Activated naive CD8-positive, alpha-beta T cell treated with anti-CD3 and anti-CD28 coated beads, Interleukin-2, amount 50 U/mL, for 24 hours (primary cell): ENCODE measurements at places on chromosomes 5 and 9.

DNA sequence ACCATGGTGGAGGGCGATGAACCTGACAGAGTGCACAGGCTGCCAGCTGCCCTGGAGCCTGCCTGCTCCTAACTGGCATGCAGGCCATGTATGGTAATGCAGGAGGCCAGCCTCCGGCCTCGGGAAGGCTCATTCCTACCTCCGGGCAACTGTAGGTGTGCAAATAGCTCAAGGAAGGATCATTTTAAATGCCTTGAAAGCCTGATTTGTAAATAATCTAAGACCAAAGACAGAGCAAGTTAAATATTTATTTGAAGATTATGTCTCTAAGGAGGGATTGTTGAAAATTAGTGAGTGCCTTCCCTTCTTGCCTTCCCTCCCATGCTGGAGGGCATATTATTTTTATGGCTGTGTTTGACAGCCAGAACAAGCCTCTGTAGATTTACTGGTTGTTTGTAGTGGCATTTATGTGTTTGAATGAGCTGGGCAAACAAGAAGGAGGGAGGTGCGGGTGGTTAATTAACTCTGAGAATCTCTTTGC is 285.7 kb upstream of the TUT7 start:
- no peak for DNase-seq
- H3K27ac ChIP-seq: no peak overlapping the region
- H3K27me3 ChIP-seq: peaks cover 14% of the 10 kb centered on the region

- peaks cover 3% of the 10 kb centered on the region for H3K27me3 ChIP-seq
- peaks cover 20% of the 10 kb centered on the region for H3K4me1 ChIP-seq
- peak overlapping the region; percentile 67 for H3K27ac ChIP-seq
- peak overlapping the region; percentile 80 for H3K4me3 ChIP-seq
- peaks cover 10% of the 10 kb centered on the region for H3K36me3 ChIP-seq
These were observed 757 bp downstream of the ZBED3 start for GRCh38 chr5:77086368-77086688.

GRCh38 chr5:7015586-7016256 is 302.5 kb downstream of the TENT4A start:
- no peak overlapping the region for H3K4me3 ChIP-seq
- DNase-seq: no peak
- H3K27ac ChIP-seq: no peak overlapping the region
- no peaks in the 10 kb centered on the region for H3K36me3 ChIP-seq
- no peaks in the 10 kb centered on the region for H3K4me1 ChIP-seq

DNA sequence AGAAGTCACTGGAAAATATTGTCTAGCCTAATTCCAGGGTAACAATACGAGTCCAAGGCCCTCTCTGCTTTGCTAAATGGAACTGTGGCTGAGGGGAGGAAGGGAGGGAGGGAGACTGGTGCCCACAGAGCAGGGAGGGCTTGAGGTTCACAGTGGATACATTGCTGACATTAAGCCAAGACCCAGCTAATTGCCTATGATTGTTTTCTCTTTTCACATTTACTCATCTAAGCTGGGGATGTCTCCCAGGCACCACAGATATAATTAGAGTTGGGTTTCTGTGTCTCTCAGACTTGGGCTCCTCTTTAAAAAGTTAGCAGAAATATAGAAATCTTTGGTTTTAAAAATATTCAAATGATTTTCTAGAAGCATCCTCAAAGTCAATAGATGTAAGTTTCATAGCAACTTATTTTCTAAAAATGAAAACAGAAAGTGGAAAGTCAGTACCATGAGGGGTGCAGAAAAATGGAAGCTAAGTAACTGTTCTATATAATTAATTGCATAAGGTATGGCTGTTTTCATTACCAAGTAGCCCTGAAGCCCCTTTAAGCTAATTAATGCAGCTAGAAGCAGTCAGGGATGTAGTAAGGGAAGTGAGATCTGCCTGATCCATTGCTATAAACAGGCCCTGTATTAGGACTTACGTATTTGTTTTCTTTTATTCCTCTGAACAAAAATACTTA is 259.8 kb downstream of the NDUFS4 start:
- no peak for DNase-seq
- no peak overlapping the region for H3K27ac ChIP-seq
- H3K4me1 ChIP-seq: no peaks in the 10 kb centered on the region
- no peak overlapping the region for H3K4me3 ChIP-seq

GRCh38 chr9:134807716-134808446 is 72.7 kb upstream of the FCN2 start:
- no peak for DNase-seq
- no peak overlapping the region for H3K4me3 ChIP-seq
- no peak overlapping the region for H3K27ac ChIP-seq
- H3K36me3 ChIP-seq: no peaks in the 10 kb centered on the region
- H3K27me3 ChIP-seq: no peaks in the 10 kb centered on the region

GRCh38 chr9:128092199-128092977 is 24.4 kb downstream of the SLC25A25 start:
- peaks cover 7% of the 10 kb centered on the region for H3K36me3 ChIP-seq
- peaks cover 82% of the 10 kb centered on the region for H3K4me1 ChIP-seq
- H3K4me3 ChIP-seq: no peak overlapping the region
- peak overlapping the region; percentile 93 for H3K27ac ChIP-seq
- H3K27me3 ChIP-seq: no peaks in the 10 kb centered on the region

- no peak overlapping the region for H3K4me3 ChIP-seq
- no peak for DNase-seq
- H3K4me1 ChIP-seq: peaks cover 2% of the 10 kb centered on the region
- no peaks in the 10 kb centered on the region for H3K36me3 ChIP-seq
- no peak overlapping the region for H3K27ac ChIP-seq
These were observed 523.5 kb upstream of the KLF4 start for GRCh38 chr9:108012886-108013665.

- H3K4me1 ChIP-seq: no peaks in the 10 kb centered on the region
- H3K27me3 ChIP-seq: peaks cover 5% of the 10 kb centered on the region
- no peak for DNase-seq
- no peaks in the 10 kb centered on the region for H3K36me3 ChIP-seq
- H3K27ac ChIP-seq: no peak overlapping the region
These were observed 27.5 kb downstream of the PIP5K1B start for GRCh38 chr9:68732405-68733020.

DNA sequence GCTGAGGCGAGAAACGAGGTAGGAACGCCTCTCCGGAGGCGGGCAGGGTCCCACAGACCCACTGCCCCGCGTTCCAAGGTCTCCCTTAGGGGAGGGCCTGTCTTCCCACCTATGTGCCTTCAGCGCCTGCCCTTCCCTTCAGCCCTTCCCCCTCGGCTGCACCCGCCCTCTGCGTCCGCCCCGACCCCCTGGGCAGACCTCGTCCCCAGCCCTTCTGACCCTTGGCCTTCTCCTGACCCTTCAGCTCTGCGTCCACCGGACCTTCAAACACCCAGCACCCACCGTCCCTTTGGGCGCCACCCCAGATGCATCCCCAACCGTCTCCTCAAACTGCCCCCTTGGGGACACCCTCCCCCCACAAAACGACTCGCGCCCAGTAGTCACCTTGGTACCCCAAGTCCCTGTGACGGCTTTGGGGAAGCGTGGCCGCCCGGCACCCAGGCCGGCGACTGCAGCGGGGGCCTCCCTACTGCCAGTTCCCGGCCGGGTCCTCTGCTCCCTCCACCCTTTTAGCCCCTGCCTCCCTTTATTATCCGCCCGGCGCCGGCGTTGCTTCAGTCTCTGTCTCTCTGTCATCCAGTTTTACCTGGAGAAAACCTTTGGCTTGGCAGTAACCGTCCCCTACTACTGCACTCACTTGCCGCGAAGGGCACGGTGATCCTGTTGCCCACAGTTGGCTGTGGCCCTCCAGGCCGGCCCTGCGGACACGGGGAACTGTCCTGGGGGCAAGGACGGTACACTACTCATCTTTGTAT is 421 bp downstream of the RUSC2 start:
- peak overlapping the region; percentile 59 for H3K27ac ChIP-seq
- peak overlapping the region; percentile 78 for H3K4me3 ChIP-seq
- H3K27me3 ChIP-seq: peaks cover 32% of the 10 kb centered on the region
- peaks cover 3% of the 10 kb centered on the region for H3K36me3 ChIP-seq

- H3K4me3 ChIP-seq: no peak overlapping the region
- no peaks in the 10 kb centered on the region for H3K27me3 ChIP-seq
These were observed 20.1 kb downstream of the IPO11 start for GRCh38 chr5:62432621-62433064.

DNA sequence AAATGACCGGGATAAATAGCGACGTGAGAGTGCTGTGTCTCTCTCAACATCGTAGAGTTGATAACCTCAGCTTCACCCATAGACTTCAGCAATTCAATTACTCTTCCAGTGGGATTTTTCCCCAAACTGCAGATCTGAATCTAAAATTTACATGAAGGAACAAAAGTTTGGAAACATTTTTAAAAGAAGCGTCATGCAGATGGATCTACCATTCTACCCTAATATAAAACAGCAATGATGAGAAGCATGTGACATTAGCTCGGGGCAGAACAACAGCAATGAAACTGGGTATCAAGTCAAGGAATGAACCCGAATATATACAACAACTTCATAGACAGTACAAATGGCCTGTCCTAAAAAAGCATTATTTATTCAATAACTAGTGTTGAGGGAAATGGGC is 18.8 kb downstream of the GLT6D1 start:
- no peak overlapping the region for H3K4me3 ChIP-seq
- no peak overlapping the region for H3K27ac ChIP-seq
- no peak for DNase-seq
- no peaks in the 10 kb centered on the region for H3K36me3 ChIP-seq
- H3K27me3 ChIP-seq: peaks cover 5% of the 10 kb centered on the region

DNA sequence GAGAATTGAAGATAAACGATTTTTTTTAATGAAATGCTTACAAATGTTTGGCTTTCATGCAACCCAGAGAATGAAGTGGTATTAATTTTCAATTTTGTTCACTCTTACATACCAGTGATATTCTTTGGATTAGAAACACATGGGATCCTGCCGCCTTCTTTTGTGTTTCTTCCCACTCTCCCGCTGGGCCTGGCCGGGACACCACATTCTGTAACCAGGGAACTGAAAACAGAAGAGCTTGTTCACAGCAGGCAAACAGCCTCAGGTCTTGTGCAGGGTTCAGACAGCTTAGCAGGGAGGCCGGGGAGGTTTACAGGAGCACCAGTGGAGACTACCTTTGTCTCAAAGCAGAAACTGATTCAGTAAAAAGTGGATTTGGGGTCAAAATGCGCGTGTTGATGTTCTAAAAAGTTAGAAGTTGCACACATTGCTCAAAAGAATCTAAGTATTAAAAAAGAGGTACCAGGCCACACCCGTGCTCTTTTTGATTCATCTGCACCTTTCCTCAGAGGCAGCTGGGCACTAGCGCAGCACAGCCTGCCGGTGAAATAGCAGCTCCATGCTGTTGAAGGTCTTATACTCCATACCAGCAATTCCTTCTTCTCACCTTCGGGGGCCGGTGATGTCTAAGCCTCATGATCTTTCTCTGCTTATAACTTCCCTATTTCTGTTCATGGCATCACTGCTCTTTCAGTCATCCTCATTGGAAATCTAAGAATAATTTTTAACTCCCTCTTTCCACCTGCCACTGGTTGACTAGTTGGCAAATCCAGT is 67.1 kb downstream of the GRAMD2B start:
- H3K4me3 ChIP-seq: no peak overlapping the region
- H3K36me3 ChIP-seq: peaks cover 17% of the 10 kb centered on the region
- no peak overlapping the region for H3K27ac ChIP-seq
- no peaks in the 10 kb centered on the region for H3K4me1 ChIP-seq
- no peaks in the 10 kb centered on the region for H3K27me3 ChIP-seq

- no peaks in the 10 kb centered on the region for H3K36me3 ChIP-seq
- H3K4me1 ChIP-seq: no peaks in the 10 kb centered on the region
- no peaks in the 10 kb centered on the region for H3K27me3 ChIP-seq
- H3K27ac ChIP-seq: no peak overlapping the region
- H3K4me3 ChIP-seq: no peak overlapping the region
These were observed 974.2 kb upstream of the C9orf72 start for GRCh38 chr9:28547527-28547926.

DNA sequence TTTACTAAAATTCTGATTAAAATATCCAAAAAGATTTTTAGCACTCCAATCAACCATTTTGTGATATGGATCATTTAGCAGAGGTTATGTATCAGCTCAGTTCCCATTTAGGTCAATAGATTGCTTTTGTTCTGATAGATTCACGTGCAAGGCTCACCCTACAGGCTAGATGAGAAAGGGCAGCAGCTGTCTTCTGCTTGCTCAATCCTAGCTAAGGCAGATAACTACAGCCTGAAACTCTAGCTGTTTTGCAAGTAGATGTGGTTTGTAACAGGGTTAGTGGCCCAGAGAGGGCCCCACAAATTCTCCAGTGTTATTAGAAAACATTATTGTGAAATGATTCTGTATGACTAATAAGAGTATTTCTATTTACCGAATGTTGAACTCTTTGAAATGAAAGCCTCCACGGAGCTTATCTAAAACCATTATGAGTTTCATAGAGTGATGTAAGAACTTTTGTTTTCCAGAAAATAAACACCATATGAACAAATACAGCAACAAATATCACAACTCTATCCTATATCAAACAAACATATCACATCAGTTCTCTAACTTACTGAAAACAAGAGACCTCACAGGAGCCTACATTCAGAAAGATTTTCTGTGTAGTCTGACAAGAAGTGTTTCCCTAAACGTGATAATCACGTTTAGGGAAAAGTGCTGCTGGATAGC is 841.9 kb upstream of the ACO1 start:
- peaks cover 16% of the 10 kb centered on the region for H3K4me1 ChIP-seq
- no peak for DNase-seq
- H3K36me3 ChIP-seq: no peaks in the 10 kb centered on the region

DNA sequence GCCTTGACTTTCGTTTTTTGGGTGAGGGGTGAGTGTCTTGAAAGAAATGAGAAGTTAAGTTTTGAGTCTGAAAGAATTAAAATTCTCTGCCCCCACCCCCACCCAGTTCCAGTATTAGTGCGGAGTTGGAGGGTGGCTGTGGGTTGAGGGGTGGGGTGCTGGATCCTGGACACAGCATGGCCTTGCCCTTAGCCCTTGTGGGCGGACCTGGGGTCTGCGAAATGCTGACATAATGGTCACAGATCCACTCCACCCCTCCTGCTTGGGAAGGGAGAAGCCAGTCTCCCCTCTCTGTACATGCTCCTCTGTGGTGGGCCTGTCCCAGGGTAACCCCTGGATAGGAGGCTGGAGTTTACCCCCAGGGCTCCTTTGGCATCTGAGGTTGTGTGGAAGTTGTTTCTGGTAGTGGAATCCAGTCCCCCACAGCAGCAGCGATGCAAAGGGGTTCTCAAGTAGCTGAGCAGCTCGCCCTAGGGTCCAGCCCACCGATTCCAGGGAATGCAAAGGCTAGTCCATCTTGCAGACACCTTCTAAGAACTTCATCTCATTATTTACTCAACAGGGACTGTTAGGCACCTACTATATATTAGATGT is 42.8 kb upstream of the TCF7 start:
- H3K4me3 ChIP-seq: peak overlapping the region; percentile 74
- DNase-seq: peak; percentile 54
- peak overlapping the region; percentile 86 for H3K27ac ChIP-seq
- no peaks in the 10 kb centered on the region for H3K27me3 ChIP-seq
